Left ventricle myocardium superior (tissue), 1 donor: ENCODE measurements at places on chromosomes 5 and 9. TPM values are rescaled to one million over a fixed set of nuclear protein-coding genes. Genes with fewer than 3 reads are reported as not detected.

Gene ISL1
- total RNA-seq, result not detected

Gene RBM18
- 41.8 TPM for total RNA-seq

Gene TRPM3
- total RNA-seq, result 0.35 TPM

Gene ARID3C
- total RNA-seq, result not detected

Gene RNF180
- 12.5 TPM for total RNA-seq

Gene TAF7
- total RNA-seq, result 106 TPM

Gene RALGPS1
- 21.1 TPM for total RNA-seq

Gene SLC26A2
- 3.2 TPM for total RNA-seq

DNA sequence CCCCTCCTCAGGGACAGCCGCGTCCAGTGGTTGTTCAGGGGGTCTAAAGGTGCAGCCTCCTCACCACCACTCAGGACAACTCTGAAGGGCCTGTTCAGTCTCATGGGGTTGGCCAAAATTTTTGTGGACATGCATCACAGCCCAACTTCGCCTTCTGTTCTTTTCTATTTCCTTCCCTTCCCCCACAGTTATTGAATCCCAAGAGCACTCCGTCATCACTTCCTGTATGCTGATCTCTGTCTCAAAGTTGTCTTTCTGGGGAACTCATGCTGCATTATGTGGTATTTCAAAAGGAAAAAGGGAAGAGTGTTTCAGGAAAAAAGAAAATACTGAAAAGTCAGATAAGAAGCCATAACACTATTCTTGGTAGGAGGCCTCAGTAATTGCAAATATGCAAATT lies 355.4 kb downstream of the CAAP1 start:
- DNase-seq, result no peak

DNA sequence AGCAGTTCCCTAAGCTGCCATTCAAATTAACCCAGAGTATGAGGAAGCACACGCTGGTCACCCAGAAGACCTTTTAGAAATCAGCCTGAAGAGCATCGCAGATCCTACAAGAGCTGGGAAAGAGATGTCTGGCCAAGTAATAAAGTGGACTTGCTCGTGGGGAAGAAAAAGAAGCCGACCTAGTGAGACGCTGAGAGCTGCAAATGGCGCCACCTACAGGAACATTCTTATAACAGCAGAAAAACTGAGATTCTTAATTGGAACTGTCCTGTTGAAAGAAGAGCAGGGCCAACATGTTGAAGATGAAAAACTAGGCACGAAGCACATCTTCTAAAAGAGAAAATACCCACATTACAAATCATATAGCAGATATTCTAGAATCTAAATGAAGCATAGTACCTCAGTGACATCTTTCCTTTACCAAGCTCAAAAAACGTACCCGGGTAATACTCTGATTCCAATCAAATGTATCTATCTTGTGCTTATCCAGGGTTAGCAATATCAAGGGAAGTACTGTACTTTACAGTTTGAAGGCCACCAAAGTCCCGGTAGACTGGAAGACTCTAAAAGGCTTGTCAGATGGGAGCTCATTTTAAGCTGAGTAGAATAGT lies 3.9 kb upstream of the GNAQ start:
- peak; percentile 30 for DNase-seq

- DNase-seq, result no peak
Measured at GRCh38 chr9:7823651-7824050, 24.1 kb upstream of the DMAC1 start.

- no peak for DNase-seq
Measured at GRCh38 chr5:15363601-15364000, 136.4 kb upstream of the FBXL7 start.

- DNase-seq, result no peak
Measured at GRCh38 chr5:129361441-129362025, 98.6 kb upstream of the ADAMTS19 start.

- no peak for DNase-seq
Measured at GRCh38 chr5:126028336-126028735, 394.9 kb upstream of the GRAMD2B start.

DNA sequence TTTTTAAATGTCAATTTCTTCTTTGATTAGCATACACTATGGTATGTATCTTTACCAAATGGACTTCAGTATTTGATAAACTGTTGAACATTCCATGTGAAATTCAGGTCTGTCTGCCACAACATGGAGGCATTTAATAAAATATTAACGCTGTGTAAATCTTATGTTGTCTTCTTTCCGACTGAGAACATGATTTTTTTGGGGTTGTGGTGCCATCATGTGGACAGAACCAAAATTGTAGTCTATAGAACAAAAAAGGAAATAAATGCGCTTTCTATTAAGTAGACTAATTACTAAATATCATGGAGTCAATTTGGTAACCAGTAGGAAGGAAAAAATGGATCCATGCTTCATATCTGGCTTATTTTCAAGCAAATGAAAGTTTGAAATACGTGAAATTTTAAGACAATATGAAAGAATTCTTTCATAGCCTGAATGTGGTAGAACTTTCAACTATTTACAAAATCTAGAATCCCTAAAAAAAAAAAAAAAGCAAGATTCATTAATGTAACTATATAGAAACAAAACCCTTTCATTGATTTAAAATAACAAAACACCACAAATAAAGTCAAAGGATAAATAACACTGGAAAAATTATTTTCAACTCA lies 2.8 kb upstream of the PLK2 start:
- DNase-seq, result no peak

GRCh38 chr5:16579142-16579847 lies 37.5 kb downstream of the RETREG1 start:
- peak; percentile 70 for DNase-seq

DNA sequence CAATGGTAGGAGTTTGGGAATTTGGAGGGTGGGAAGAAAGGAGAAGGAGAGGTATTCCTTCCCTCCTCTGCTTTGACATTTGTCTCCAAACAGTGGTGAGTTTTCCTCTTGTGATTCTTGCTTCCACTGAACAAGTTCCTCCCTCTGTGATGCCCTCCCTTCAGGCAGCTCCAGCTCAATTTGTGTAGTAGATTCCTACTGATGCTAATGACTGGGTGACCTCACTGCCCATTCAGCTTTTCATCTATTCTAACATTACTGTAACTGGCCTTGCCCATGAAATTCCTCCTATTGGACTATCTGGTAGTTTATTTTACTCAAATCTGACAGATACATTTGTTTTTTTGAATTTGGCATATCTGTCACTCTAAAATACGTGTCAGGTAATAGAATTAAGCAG lies 121.4 kb downstream of the NFIB start:
- no peak for DNase-seq

DNA sequence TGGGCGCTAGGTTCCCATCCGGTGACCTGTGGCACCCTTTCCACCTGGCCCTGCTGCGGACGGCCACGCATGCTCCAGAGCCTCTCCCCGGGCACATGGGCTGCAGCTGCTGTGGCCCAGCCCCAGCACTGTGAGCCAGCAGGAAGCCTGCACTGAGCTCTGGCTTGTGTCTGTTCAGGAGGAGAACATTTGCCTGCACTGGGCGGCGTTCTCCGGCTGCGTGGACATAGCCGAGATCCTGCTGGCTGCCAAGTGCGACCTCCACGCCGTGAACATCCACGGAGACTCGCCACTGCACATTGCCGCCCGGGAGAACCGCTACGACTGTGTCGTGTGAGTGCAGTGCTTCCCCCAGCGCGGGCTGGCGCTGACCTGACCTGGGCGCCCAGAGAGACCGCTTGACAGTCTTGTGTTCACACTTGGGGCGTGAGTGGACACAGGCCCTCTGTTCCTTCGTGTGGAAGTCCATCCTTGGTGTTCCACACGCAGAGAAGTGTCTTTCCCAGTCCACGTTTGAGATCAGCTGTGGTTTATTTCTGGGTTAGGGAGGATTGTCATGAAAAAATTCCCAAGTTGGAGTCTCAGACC lies 66.2 kb upstream of the CACNA1B start:
- DNase-seq, result no peak

GRCh38 chr5:68189613-68190012 lies 25.9 kb upstream of the PIK3R1 start:
- no peak for DNase-seq

DNA sequence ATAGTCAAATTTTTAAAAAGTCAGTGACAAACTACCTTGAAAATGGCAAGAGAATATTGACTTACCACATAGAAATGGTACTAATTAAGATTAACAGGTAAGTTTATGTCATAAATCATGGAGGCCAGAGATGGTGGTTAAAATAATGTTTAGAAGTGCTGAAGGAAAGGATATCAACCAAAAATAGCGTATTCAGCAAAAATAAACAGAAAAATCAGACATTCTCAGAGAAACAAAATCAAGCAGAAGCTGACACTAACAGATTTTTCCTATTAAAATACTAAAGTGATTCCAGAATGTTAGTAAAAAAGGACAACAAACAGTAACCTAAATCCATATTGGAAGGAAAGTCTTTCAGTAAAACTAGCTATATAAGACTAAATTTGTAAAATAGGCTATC lies 959.9 kb upstream of the CDH10 start:
- DNase-seq, result no peak

GRCh38 chr9:130448035-130448624 lies 3.4 kb downstream of the ASS1 start:
- no peak for DNase-seq

GRCh38 chr5:143226361-143226760 lies 177.1 kb downstream of the NR3C1 start:
- no peak for DNase-seq

DNA sequence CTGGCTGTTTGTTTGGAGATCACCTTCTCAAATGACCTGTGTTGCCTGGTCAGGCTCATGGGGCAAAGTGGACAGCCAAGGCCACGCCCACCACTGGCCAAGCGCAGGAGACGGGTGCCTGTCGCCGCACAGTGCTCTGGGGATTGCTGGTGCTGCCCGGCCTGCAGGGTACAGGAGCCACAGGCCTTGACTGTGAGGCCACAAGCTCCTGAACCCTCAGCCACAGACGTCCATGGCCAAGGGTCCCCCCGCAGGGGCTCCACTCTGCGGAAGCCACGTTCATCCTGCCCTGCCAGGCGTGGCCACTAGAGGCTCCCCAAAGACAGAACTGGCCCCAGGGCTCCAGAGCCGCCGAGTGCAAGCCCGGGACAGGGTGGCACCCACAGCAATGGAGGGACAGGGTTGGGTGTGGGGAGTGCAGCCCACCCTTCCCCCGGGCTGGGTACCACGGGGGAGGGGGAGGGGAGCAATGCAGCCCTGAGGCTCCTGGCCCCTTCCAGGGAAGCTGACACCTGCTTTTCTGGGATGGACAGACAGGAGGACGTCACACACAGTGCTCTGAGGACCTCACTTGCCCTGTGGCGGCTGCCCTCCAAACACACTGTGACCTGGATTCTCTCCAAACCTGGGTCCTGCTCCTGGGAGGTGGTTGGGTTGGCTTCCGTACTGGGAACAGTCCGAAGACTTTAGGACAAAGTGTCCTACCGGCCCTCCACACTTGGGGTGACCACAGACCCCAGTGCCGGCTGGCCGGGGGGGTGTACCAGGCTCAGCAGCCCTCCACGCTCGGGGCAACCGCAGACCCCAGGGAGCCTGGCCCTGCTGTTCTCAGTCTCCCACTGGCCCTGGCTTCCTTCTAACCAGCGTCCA lies 21.5 kb downstream of the TPPP start:
- peak; percentile 86 for DNase-seq

GRCh38 chr5:147481874-147482705 lies 27.8 kb downstream of the DPYSL3 start:
- no peak for DNase-seq

DNA sequence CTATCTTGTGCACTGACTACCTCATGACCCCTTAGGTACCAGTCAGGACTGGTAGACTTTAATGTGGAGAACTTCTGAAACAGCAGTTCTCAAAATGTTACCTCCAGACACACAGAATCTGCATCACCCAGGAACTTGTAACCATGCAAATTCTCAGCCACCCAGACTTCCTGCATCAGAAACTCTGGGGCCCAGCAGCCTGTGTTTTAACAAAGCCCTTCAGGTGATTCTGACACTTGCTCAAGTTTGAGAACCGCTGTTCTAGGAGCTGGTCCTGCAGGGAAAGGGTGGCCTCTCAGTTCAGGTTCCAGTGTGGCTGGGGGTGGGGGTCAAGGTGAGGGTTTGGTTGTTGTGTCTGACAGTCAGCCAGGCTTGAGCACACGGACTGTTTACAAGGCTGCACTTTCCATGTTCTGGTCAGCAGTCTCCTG lies 28.4 kb downstream of the ZFP62 start:
- DNase-seq, result no peak

DNA sequence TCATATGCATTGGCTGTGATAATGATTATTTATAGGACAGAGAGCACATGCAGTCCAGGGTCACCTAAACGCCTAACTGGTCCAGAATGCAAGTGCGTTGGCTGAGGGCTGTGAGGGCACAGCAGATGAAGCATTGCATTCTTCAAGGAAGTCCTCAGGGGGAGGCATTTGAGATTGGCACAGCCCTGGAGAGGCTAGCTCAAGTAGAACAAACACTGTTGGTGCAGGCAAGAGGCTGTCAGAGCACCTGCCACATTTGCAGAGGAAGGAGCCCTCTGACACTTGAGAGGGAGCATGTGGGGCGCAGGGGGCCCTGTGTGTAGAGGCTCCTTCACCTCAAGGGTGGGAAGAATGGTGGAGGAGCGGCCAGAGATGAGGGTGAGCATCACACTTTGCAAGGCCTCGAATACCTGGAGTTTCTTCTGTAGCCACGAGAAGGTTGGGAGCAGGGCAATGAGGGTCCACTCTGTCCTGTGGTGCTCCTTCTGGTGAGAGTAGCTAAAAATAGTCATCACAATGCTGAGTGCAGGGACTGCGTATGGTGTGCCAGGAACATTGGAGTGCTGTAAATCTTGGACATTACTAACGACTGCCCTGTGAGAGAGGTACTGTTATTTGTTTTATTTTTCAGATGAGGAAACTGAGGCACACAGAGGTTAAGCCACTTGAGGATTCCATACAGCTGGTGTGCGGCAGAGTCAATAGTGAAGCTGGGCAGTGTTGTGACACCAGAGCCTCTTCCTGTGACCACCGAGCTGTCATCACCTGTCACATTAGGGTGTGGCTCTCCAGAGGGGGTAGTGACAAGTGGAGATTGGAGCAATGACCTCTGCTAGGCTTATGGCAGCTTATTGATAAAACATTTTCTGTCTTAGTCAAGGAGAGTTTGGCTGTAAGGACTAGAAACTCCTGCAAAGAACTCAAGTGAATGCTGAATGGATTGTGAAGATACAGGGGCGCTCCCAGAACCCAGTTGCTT lies 100.2 kb downstream of the PIP5K1B start:
- peak; percentile 45 for DNase-seq

DNA sequence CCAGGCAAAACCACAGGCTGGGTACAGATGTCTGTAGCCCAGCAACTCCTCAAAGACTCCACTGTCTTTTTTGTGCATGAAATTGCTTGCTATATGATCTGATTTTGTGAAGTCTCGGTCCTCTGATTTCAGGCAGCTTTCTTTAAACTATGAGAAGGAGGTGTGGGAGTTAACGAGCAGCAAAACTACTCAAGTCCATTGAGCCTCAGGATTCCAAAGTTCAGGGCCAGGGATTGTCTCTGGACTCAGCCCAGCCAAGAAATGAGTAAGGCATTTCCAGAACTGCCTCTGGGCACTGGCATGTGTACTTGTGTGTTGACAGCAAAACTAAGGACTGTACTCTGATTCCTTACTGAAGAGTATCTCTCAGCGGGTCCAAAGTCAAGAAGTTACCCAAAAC lies 53.4 kb upstream of the GLIS3 start:
- DNase-seq, result no peak

DNA sequence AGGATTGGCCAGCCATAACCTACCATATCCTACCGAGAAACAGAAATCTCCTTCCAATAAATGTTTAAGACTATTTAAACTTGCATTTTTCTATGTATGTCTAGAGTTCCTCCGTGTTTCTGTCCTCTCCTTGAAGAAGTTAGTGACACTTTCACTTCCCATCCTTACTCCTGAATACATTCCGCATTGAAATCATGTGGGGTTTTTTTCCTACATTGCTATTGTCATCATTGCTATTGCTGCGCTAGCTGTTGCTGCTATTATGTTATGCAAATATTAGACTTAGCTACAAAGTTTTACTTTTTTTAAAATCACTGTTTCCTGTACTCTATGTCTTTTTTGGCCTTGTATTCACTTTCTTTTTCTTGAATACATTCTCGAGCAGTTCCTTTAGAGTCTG lies 83.3 kb upstream of the NEK6 start:
- DNase-seq, result no peak
